ENCODE measurements at places on chromosomes 11 and 22. TPM values are rescaled to one million over a fixed set of nuclear protein-coding genes. Genes with fewer than 3 reads are reported as not detected.

Gene KCNQ1
- polyA plus RNA-seq = 9.3 TPM

DNA sequence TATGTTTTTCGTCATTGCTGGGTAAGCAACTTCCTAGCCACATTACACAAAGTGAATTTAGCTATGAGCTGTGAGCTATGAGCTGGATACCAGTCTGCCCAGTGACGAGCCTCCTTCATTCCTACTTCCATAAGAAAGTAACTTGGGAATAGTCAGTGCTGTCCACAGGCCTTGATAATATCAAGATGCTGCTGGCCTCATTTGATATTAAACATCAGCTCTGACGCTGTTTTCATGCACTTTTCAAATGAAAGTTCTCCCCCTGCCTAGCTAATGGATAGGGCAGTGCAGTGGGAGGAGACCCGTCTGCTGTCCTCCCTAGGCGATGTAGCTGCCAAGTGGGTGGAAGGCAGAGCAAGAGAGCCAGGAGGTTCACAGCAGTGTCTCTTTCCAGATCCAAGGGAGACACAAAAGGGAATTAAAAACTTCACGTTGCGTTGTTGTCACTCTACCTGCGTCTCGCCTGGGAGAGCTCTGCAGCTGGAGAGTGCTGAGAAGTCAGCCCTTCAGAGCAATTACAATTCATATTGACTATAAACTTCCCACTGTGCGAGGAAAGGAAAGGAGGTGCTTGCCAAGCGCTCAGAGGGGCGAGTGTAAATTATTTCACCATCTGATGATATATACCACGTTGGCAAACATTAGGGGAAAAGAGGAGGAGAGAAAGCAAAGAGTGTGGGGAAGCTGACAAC lies 861.4 kb downstream of the NTM start:
- no peaks in the 10 kb centered on the region for H3K27me3 ChIP-seq
- no peak for DNase-seq
- H3K4me1 ChIP-seq = no peaks in the 10 kb centered on the region
- no peaks in the 10 kb centered on the region for H3K36me3 ChIP-seq

DNA sequence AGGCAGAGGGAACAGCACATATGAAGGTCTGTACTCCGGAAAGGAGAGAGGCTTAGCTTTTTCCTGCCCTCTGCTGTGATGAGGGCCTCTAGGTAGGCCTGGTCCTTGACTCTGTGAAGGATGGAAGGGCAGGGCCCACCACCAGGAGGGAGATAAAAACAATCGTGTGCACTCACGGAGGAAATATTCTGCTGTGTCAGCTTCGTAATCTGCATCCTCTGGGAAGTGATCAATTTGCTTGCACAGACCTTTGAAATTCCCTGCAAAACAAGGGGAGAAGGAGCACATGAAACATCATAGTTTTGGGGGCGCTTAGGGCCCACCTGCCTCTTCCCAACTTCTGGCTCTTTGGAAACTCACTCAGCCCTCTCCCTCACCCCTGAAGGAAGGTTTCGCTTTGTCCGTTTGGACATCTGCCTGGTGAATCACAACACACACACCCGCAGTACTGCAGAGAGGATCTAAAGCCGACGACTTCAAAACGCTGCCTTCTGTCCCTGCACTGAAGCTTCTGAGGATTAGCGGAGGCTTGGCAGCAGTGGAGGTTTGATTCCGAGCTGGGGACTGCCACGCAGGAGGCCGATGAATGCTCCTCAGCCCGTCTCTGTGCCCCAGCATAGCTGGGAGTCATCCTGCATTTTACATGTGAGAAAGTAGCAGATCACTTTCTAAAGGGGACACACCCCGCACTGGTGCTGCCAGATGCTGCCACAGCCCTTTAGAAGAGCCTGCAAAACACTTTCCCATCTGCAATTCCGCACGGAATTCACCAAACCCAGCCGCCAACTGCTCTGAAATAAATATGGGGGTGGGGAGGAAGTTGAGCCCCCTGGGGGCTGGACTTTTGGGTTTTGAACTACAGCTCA lies 58.6 kb upstream of the EIF3D start:
- no peaks in the 10 kb centered on the region for H3K36me3 ChIP-seq
- peaks cover 5% of the 10 kb centered on the region for H3K4me1 ChIP-seq
- no peak for DNase-seq
- H3K27me3 ChIP-seq = no peaks in the 10 kb centered on the region
- no peak overlapping the region for H3K4me3 ChIP-seq
- no peak overlapping the region for H3K27ac ChIP-seq

DNA sequence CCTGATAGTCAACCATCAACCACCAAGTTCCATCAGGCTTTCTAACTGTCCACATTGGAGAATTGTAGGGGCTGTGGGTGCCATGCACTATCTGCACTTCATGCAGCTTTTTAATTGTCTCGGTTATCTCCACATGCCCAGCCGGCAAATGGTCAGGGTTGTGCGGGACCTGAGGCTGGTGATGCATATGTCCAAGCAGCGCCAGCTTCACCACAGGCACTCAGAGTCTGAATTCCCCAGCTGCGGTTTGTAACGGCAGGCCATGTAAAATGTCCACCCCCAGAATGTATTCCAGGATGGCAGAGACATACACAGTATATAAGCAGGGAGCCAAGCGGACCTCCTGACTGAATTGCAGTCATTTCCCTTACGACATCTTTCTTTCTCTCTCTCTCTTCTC lies 435.6 kb downstream of the DYNC2H1 start:
- DNase-seq = no peak
- H3K4me1 ChIP-seq = no peaks in the 10 kb centered on the region
- H3K27ac ChIP-seq = no peak overlapping the region
- peaks cover 10% of the 10 kb centered on the region for H3K27me3 ChIP-seq

Gene CDC42EP2
- not detected for polyA plus RNA-seq

Gene DBX1
- not detected for polyA plus RNA-seq
